ENCODE measurements at places on chromosomes 5 and 9.

GRCh38 chr5:65625743-65626142 is 916 bp downstream of the SHLD3 start:
- DNase-seq: no peak

- DNase-seq: peak; percentile 84
These were observed 490 bp downstream of the ICE1 start for GRCh38 chr5:5422819-5423515.

DNA sequence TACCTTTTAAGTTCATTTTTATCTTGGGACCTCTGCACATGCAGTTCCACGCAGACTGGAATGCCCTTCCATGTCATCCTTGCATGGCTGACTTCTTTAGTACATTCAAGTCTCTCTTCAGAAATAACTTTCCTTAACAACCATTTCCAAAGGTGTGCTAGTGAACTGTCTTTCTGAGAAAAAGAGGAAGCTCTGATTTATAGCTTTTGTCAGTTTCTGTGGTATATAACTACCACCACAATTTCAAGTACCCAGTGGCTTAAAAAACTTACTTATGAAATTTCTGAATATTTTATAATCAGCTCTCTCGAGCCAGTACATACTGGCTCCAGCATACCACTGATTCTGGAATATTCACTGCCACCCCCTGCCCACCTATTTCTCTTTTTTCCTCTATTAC is 1613.8 kb downstream of the MAT2B start:
- no peak for DNase-seq

GRCh38 chr5:68894673-68895072 is 199.1 kb upstream of the SLC30A5 start:
- DNase-seq: no peak

- peak; percentile 24 for DNase-seq
These were observed 11.3 kb upstream of the ANGPTL2 start for GRCh38 chr9:127133739-127134167.

DNA sequence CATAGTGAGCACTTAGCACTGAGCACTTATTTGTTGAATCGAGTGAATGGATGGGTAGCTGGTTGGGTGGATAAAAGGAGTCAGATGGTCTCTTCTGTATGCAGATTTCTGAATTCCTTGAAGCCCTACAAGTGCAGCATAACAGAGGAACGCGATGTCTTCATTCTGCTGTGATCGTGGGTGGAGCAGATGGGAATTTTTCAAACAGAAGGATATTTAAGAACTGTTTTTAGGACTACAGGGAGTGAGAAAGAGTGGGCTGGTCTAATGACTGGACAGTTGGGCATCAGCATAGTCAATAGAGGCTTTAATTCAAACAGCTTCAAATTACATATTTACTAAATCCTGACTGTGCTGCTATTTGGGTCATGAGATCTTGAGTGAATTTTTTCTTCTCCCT is 253.2 kb downstream of the CEMIP2 start:
- DNase-seq: no peak

DNA sequence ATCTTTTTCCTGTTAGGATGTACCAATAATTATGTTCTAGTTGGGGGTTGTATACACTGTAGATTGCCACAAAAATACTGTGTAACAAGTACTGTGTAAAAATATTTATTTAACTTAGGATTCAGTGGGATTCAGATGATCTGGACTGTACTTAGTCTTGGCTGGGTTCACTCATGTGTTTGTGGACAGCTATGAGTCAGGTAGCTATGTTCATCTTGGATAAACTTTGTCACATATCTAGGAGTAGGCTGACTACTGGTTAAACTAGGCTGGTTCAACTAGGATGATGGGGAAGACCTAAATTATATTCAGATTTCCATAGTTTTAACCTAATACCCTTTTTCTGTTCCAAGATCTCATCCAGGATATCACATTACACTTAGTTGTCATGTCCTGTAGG is 32.1 kb upstream of the TNFSF15 start:
- no peak for DNase-seq

GRCh38 chr9:75975071-75975470 is 84.6 kb downstream of the PCSK5 start:
- DNase-seq: no peak

DNA sequence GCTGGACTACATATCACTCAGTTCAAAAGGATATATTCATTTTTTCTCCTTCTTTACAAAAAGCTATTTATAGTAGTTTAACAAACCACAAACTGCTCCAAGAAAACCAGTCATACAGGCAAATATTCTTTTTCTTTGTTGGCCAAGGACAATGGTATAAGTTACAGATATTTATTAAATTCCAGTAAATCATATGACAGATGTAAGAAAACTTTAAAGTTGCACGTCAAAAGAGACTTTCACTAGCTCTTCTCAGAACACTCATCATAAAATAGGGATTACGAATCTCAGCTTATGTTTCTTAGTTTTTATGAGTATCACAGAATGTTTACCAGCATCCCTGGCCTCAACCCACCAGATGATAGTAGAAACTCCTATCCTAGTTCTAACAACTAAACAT is 67.2 kb downstream of the ANKRD31 start:
- no peak for DNase-seq

DNA sequence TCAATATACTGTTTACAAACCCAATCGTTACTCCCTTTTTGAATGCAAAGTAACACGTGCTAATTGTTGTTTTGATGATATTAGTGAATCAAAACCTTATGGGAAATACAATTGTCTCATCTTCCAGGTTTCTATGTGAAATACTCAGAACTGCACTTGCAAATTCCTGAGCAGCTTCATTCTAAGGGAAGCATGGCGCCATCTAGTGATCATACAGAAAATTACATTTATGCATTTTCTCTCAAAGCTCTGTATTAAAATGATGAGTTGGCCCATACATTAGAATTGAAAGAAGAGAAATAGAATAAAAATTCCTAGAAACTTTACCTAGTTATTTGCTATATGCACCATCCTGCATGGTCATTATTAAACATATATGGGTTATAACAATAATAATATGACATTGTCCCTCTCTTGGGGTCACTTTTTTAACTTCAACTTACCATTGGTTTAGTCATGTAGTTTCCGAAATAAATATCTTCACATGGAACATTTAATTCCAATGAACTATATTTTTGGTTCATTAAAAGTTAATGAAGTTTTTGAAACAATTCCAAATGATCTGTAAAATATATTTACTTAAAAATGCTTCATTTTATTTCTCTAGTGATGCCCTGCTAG is 220.0 kb downstream of the PDE4D start:
- peak; percentile 12 for DNase-seq

DNA sequence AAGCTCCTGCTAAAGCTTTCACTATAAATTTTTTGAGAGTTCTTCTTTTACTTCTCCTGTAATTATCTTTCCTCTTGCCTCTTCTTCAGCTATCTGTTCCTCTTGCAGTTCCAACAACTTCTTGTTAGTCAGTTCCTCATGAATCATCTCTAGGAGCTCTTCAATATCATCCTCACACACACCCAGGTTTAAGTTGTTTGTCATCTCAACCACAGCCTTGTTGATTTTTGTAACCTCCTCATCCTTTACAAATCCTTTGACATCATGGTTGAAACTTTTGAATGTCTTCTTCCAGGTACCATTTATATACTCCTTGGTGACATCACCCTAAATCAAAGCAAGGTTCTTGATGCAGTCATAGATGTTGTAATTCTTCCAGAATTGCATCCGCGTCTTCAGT is 106.3 kb upstream of the MAMDC2 start:
- no peak for DNase-seq

GRCh38 chr5:178994580-178995340 is at the start of gene GRM6:
GRM6 (minus strand) TSS chr5:178995320; CDS start chr5:178994944, 376 bp downstream.
- peak; percentile 52 for DNase-seq

DNA sequence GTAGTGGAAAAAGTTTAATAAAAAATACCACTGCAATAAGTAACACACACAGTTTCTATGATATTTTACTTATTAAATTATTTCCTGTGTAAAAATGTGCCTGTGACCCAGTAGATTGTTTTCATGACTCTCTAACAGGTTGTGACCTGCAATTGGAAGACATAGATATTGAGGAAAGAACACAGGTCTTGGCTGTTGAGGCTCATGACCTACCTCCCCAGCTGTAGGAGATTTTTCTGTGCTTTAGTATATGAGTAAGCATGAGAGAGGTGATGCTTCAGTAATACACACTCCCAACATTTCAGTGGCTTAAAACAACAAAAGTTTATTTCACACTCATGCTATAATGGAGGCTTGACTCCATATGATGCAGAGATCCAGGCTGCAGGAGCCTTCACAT is 47.3 kb upstream of the TNC start:
- DNase-seq: no peak

DNA sequence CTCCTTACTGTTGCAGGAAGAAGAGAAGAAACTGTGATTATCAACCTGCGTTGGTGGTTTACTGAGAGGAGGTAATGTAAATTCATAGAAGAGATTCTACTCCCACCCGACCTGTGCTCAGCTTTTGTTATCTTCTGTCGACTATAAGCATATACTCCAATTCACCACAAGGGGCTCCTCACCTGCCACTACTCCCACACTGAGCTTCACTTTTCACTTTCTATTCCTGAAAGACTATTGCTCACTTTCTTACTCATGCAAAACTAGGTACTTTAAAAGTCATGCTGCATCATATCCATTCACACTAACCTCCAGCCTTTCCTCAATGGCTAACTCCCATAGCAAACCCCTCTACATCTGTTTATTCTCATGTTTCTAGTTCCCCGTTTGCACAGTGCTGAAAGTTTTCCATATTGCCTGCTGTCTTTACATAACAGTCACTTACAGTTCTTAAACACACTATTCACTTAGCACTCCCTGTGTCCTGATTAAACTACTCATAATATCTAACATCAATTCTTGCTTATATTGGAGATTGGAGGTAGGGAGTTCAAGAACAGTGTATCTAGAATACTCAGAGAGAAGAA is 1062.6 kb downstream of the NR2F1-AS1 start:
- peak; percentile 8 for DNase-seq

DNA sequence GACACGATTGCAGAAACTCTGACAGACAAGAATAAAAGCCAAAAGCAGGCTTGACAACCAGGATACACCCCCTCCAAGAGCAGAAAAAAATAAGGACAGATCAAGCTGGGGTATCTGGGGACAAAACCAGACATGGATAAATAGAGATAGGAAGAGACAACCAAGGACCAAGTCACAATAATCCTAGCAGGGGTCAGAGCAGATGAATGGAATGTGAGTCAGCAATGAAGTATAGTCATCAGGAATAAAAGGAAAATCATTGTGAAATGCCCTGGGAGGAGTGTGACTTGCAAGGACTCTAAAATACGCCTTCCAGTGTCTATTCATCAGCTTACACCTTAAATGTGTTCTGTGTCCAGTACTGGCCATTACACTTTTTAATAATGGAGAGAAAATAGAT is 206.8 kb downstream of the CAAP1 start:
- no peak for DNase-seq

DNA sequence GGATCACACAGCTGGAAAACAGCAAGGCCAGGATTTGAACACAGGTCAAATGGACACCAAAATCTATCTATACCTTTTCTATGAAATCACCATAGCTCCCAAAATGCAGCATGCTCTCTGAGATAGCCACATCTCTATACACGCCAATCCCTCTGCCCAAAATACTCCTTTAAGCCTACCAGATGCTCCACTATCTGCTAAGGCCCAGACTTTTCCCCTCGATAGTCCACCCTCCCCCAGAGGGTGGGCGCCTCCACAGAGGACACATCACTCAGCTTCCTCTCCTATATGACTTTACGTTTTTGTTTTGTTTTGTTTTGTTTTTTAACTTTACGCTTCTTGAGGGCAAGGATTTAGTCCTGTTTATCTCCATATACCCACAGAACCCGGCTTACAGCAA is 46.8 kb downstream of the MTMR12 start:
- no peak for DNase-seq

DNA sequence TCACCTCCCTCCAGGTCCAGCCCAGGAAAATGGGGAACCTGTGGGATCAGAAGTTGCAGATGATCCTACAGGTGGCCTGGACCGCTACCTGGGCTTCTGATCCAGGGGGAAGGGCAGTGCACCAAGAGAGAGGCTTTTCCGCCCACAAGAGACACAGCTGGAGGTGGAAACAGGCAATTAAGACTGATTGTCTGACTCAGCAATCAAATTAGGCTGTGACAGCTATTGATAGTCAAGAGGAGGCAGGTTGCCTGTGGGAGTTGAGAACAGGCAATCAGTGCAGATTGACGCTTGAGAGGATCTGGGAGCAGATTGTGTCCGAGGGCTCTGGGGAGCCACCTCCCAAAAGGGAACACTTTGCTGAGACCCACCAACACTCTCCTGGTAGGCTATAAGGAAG is 71.1 kb upstream of the SLC44A1 start:
- no peak for DNase-seq

- DNase-seq: no peak
These were observed 111.3 kb downstream of the SSBP2 start for GRCh38 chr5:81639556-81639955.

GRCh38 chr5:126016256-126016655 is 407.0 kb upstream of the GRAMD2B start:
- no peak for DNase-seq

DNA sequence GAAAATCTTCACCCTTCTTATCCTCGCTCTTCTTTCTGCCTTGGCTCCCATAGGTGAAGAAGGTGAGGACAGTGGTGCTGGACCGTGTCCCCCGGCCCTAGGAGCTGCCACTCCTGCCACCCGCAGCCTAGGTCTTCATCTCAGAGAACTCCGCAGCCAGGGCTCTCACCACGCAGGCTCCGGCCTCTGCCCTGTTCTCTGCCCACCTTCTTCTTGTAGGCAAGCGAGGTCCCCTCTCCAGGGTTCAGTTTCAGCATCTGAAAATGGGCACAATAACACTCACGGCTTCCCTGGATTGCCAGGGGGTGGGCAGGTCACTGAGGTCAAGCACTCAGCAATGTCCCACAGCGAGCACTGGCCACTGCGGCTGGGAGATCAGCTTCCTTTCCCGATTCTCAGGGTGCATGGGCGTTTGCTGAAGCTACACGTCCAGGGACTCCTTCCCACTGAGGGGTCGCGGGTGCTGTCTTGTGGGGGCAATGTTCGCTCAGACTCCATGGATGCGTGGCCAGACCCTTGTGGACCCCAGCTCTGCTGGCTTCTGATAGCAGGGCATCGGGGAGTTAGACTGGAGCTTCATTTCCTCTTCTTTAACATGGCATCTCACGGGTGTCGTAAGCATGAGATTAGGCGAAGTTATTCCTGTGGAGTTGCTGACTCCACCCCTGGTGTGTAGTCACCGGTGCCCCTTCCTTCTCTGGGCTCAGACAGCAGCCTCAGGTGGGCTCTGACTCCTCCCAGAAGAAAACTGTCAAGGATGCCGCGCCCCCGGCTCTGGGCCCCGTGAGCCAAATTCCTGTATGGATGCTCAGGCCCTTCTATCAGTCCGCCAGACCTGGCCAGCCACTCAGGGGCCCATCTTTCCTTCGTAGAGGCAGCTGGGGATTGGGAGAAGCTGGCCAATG is 145.1 kb upstream of the IRX2 start:
- DNase-seq: no peak

DNA sequence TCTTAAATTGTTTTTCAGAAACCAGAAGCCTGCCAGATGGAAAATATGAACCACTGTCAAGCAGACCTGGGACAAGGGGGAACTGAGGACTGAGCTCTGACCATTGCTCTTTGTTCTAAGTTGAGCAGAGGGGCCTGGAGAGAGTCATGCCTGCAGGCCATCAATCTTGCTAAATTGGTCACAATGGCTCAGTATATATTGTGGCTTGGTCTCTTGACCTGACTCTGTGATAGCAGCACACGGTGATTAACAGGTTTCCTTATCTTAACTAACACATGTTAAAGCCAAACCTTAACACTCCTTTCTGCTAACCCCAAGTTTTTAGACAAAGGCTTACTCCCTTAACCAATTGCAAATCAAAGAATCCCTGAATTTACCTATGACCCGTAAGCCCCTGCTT is 1281.2 kb upstream of the NUDT12 start:
- DNase-seq: no peak
